ENCODE measurements at places on chromosomes 3 and 15. TPM values are rescaled to one million over a fixed set of nuclear protein-coding genes. Genes with fewer than 3 reads are reported as not detected.

GCSAM gene
- total RNA-seq, result 0.88 TPM

GRCh38 chr3:69085168-69085832 is 563 bp downstream of the ARL6IP5 start:
- DNase-seq, result peak; percentile 82

DNA sequence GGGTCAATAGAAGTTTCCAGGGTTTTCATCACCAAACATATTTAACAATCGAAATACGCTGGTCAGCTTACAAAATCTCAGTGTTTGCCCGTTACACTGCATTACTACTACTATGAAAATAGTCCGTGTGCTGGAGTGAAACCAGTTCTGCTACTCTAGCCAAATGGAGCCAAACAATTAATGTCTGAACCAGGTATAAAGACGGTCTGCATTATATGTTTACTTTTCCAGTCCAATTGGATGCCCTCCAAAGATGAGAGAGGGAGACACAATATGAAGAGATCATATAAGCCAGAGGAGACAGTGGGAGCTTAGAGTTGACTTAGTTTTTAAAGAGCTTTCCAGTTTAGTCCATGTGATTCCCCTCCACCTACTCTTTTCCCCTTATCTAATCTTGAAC is 6.3 kb upstream of the DUT start:
- no peak for DNase-seq

DNA sequence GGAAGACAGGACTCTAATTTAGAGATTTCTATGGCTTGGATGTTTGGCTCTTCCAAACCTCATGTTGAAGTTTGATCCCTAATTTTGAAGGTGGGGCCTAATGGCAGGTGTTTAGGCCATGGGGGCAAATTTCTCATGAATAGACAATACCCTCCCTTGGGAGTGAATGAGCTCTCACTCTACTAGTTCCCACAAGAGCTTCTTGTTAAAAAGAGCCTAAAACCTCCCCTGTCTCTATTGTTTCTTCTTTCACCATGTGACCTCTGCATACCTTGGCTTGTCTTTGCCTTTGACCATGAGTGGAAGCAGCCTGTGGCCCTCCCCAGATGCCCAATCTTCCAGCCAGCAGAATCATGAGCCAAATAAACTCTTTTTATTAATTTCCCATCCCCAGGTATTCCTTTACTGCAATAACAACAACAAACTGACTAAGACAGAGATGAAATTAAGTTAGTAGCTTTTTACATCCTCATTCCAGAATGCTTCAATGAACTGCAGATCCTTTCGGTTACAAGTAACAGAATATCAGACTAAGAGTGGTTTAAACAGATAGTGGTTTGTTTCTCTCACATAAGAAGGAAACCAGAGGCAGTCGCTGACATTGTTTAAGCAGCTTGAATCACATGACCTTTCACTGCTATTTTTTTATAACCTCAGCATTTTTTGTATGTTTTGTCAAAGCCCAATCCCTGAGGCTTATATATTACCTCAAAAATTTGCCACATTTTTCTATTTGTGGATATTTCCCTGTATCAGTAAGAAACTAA is 1013.3 kb upstream of the SEMA6D start:
- no peak for DNase-seq

GRCh38 chr3:126287536-126288241 is 69.5 kb downstream of the KLF15 start:
- DNase-seq, result peak; percentile 89

PPP1R14D gene
- not detected for total RNA-seq

TMEM158 gene
- 5.1 TPM for total RNA-seq

CP gene
- 72.1 TPM for total RNA-seq
